Right lung (tissue), 10 donors: ENCODE measurements at places on chromosomes 16 and 17. TPM values are rescaled to one million over a fixed set of nuclear protein-coding genes. Genes with fewer than 3 reads are reported as not detected.

Gene CTF1
- 10.2 TPM for polyA plus RNA-seq

Gene PPP1R27
- 0.12 TPM for polyA plus RNA-seq

DNA sequence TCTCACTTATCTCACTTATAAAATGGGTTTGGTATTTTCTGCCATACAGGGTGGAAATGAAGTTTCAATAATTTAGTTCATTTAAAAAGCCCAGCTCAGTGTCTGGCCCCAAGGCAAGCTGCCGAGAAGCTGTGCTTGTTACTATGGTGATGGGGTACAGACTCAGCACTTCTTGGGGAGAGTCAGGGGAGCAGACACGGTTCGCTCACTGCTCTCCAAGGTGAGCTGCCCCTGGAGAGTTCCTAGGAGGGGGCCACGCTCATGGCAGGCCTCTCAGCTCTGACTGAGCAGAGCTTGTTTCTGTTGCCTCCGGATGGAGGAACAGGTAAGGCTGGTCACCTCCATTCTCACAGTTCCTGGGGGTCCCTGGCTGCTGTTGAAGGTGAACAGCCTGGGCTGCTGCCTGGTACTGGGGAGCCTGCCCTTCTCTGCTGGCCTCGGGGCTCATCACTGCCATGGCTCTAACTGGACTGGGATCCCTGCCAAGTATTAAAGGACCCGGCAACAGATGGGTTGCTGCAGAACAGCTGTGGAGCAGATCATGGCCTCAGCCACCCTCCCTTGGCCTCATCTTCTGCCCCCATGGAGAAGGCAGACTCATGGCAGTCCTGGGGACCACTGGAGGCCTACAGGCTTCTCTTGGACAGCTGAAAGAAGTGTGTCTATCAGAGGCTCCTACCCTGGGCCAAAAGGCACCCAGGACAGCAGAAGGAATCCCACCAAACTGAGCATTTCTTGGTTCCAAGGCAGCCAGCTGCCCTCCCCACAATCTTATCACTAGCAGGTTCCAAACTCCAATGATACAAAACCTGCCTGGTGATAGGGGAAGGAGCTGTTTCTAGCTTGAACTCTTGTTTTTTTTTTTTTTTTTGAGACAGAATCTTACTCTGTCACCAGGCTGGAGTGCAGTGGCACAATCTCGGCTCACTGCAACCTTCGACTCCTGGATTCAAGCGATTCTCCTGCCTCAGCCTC, 25.9 kb upstream of the SPATA32 start:
- DNase-seq: no peak

Gene PLXDC1
- 7.6 TPM for polyA plus RNA-seq

Gene OGFOD3
- 35.4 TPM for polyA plus RNA-seq

DNA sequence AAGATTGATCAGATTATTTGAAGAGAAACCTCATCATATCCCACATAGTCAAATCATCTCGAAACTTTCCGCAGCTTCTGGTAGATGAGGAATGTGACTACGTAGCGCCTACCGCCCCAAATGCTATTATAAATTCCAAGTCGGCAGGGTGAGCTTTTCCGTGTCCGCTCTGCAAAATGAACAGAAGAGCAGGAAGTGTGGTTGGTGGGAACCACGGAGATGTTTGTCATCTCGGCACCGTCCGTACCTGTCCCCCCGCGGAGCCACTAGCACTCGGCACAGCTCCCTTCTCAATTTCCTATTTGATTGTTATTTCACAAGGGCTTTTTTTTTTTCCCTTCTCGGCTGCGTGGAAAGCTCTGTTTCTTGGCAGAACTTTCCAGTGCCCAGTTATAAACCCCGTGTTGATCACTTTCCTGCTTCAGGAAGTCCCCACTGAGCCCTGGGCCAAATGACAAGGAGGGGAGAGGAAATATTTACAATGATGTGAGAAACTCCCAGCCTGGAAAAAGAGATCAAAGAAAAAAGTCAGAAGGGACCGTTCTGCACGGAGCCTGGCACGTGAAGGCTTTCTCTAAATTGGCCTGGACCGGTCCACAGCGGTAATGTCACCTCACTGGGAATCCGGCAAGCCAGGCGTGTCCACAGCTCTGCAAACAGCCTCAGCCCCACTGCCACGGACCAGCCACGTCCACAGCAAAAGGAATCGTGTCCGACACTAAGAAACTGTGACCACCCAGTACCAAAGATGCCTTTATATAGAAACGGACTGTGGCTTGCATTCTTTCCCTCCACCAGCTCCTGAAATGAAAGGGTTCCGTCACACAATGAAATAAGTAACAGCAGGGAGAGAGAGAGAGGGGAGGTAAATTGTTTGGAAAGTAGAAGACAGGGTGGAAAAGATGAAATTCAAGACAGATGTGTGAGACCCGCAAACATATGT, 65.0 kb downstream of the MRM3 start:
- no peak for DNase-seq

Gene C17orf50
- polyA plus RNA-seq: not detected

Gene PLEKHG4
- polyA plus RNA-seq: 31.0 TPM

GRCh38 chr17:17070931-17071330, 28.7 kb downstream of the MPRIP start:
- DNase-seq: no peak

Gene IGFBP4
- polyA plus RNA-seq: 248 TPM

Gene NHERF2
- polyA plus RNA-seq: 91.8 TPM

Gene BOLA2B
- polyA plus RNA-seq: 13.1 TPM

Gene COX4I1
- 304 TPM for polyA plus RNA-seq

- no peak for DNase-seq
These were observed 64.0 kb downstream of the CYB561 start for GRCh38 chr17:63382136-63382535.

DNA sequence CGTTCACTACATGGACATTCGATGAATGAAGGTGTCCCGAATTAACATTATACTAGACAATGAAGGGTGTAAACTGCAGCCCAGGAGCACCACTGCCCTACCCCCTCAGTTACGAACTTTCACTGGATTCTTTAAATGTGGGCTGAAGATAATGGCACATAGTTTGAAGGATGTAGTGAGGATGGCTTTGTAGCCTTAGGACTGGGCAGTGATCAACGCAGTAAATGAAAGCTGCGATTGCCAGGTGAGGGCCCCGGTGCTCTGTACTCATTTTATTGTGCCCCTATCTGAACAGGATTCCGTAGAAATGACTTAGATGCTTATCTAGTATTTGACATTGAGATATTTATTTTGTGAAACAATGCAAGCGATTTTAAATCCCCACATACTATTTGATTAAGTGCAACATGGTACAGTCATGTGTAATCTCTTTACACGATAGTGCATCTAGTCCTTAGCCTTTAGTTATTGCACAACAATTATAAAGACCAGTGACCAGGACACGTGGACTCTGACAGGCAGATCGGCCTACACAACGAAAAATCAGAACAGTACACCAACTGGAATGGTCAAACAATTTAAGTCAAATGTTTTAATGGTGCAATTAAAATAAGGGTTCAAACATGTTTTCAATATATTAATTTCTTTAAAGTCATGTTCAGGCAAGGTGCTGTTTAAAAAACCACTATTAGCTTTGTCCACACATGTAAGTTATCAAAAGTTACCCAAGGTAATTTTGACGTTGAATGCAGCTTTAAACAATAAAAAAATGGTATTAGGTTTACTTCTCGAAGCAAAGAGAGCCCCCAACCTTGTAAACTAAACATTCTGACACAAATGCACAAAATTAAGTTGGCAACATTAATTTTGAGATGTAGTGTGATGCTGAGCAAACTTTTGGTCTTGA, 17.4 kb upstream of the ERN1 start:
- no peak for DNase-seq

Gene VAT1L
- 5.4 TPM for polyA plus RNA-seq

GRCh38 chr17:15999974-16000827, 577 bp downstream of the TTC19 start:
- DNase-seq: peak; percentile 42

- DNase-seq: no peak
These were observed 8.8 kb downstream of the SLC9A5 start for GRCh38 chr16:67257486-67258160.

Gene KCNH4
- 0.04 TPM for polyA plus RNA-seq

Gene CNGB1
- polyA plus RNA-seq: 0.04 TPM

DNA sequence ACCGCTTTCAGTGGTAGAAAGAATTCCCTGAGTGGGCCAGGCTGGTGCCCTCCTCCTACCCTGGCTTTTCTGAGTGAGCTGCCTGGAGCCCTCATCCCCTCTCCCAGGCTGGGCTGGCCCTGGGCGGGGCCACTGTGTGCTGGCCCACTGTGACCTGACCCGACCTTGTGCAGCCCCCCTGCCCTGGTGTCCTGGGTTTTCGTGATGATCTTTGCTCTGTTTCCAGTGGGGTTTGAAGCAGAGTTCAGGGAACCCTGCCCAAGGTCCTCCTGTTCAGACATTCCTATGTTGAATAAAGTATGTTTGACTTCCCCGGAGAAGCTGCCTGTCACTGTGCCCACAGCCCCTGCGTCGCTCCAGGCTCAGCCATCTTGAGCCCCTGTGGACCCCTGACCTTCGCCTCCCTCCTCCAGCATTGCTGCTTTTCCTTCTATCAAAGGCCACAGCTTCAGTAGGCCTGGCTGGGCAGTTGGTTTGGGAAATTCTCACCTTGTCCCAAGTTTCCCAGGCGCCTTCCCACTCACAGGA, 13.7 kb upstream of the NAGLU start:
- DNase-seq: no peak

Gene SP6
- polyA plus RNA-seq: 3.5 TPM

Gene SNRNP25
- polyA plus RNA-seq: 42.7 TPM

Gene SGSH
- polyA plus RNA-seq: 41.2 TPM
